ENCODE measurements at places on chromosomes 4 and X. TPM values are rescaled to one million over a fixed set of nuclear protein-coding genes. Genes with fewer than 3 reads are reported as not detected.

The ADH1C gene
- not detected for total RNA-seq

The PRDM8 gene
- 0.70 TPM for total RNA-seq

The ATOH1 gene
- total RNA-seq: not detected

The TLR6 gene
- 3.6 TPM for total RNA-seq

The NDNF gene
- total RNA-seq: not detected

Measured in A549 treated with RU486 at 1 μM for 4 hours (cell line).